Fibroblast of skin of abdomen (primary cell): ENCODE measurements at places on chromosomes 11 and 22.
A peak's percentile ranks its signal among the peaks of the same experiment; 100 is the strongest.

DNA sequence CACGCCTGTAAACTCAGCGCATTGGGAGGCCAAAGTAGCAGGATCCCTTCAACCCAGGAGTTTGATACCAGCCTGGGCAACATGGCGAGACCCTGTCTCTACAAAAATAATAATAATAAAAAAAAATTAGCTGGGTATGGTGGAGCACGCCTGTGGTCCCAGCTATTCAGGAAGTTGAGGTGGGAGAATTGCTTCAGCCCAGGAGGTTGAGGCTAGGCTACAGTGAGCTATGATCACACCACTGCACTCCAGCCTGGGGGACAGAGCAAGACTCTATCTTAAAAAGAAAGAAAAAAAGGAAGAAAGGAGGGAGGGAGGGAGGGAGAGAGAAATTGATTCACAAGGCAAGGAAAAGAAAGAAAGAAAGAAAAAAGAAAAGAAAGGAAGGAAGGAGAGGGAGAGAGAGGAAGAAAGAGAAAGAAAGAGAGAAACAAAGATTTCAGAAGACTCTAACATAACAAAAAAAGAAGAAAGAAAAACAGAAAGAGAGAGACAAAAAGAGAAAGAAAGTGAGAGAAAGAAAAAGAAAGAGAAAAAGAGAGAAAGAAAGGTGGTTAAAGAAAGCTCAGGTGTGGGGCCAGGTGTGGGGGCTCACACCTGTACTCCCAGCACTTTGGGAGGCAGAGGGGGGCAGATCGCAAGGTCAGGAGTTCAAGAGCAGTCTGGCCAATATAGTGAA lies 37.3 kb upstream of the MYH9 start:
- no peak for DNase-seq

- DNase-seq: no peak
Observed at GRCh38 chr11:20277014-20277413, 86.5 kb upstream of the HTATIP2 start.

- no peak for DNase-seq
Observed at GRCh38 chr22:29110946-29111345, 38.1 kb downstream of the KREMEN1 start.

GRCh38 chr22:25650833-25651232 lies 86.4 kb downstream of the GRK3 start:
- DNase-seq: no peak

DNA sequence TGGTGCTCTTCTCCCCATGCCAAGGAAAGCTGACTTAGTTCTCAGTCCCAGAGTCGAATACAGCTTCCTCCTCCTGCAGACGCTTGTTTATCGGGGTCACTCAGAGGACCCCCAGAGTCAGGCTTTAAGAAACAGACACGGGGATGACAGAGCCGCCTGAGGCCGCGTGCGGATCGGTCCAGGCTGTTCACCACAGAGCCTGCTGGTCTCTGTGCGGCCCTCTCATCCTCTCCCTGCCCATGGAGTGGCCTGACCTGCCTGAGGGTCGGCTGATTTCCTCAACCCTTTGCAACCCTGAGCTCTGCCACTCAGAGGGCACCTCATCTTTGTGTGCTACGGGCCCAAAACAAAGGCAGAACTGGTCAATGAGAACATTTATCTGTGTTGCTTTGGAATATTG lies 2.1 kb downstream of the GAL start:
- no peak for DNase-seq

DNA sequence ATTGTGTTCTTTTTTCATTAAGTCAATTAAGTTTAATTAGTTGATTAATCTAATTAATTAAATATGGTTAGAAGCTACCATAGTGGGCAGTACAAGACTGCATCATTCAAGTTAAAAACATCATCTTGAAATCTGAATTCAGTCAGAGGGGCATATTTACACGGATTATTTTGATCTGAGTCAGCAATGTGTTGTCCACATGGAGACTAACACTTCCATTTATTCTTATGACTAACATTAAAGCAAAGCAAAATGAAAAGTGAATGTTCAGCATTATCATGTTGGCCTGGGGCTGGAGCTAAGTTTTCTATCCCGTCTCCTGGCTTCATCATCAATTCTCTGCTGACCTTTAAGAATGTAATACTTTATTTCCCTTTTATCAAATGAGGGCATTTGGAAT lies 17.3 kb downstream of the FLI1 start:
- DNase-seq: peak; percentile 84

GRCh38 chr11:120722524-120722923 lies 211.0 kb downstream of the GRIK4 start:
- DNase-seq: no peak

DNA sequence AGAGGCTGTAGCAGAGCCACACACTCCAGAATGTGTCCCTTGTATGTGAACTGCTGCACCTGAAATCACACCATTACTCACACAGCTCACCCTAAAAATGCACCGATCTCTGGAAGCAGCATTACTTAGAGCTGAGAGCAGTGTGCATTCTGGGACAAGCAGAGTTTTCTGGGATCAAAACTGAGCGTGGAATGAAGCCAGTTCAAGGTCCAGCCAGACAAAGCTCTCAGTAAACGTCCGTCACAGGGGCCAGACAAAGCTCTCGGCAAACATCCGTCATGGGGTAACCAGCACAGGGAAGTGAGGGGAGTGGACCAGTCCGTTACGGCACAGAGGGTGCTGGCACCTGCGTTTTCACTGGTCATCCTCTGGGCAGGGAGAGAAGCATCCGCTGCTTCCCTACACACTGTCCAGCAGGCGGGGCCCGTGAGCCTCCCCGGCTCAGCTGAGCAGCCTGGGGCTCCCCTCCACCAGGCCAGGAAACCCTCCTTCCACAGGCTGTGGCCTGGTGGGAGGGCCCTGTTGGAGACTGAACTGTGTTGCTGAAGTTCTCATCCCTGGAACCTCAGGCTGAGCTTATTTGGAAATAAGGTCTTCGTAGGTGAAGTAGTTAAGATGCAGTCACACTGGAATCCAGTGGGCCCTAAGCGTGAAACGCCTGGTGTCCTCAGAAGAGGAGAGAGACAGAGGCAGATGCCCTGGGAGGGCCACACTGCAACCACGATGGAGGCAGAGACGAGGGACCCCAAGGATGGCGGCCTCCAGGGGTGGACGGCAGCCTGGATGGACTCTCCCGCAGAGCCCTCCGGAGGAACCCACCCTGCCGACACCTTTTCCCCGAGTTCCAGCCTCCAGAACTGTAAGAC lies 883.9 kb downstream of the BRD1 start:
- DNase-seq: no peak

GRCh38 chr11:44530413-44531115 lies 34.9 kb upstream of the CD82 start:
- DNase-seq: peak; percentile 33

DNA sequence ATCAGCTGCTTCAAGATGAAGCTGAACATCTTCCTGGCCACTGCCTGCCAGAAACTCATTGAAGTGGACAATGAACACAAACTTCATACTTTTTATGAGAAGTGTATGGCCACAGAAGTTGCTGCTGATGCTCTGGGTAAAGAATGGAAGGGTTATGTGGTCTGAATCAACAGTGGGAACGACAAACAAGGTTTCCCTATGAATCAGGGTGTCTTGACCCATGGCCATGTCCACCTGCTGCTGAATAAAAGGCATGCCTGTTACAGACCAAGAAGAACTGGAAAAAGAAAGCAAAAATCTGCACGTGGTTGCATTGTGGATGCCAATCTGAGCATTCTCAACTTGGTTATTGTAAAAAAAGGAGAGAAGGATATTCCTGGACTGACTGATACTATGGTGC lies 22.2 kb upstream of the BIRC3 start:
- no peak for DNase-seq

GRCh38 chr22:39490135-39490798 lies 11.8 kb upstream of the MIEF1 start:
- peak; percentile 59 for DNase-seq

DNA sequence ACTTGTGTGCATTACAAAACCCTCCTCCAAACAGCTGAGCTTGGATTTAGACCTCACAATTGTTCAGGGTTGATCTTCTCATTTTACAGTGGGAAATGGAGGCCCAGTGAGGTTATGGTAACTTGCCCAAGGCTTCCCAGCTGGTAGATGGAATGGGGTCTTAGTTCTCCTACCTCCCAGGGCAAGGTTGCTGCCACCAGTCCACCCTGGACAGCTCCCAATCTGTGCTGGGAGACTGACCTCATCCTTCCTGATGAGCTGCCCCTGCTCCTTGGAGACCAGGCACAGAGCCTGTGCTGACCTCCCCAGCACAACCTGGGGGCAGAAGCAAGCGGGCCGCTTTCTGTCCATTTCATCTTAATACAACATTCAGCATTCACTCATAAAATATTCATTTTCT lies 190.7 kb downstream of the ST3GAL4 start:
- DNase-seq: no peak

GRCh38 chr11:63444160-63444559 lies 46.8 kb downstream of the PLAAT5 start:
- no peak for DNase-seq

DNA sequence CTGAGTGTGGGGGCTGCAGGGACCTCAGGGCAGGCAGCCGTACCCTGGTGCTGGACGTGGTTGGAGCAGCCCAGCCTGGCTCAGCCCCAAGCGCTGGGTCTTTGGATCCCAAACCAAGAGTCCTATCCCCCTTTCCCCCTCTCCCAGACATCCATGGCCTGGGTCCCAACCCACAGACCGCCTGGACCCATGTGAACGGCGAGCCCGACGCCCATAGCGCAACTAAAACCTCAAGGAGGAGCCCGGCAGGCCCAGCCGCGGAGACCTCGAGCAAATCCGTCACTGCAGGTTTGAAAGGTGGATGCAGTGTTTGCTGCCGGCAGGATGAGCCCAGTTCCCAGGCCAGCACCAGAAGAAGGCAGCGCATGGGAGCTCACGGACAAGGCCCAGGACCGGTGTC lies 337.0 kb downstream of the BRD1 start:
- no peak for DNase-seq

GRCh38 chr22:48838376-48838775 lies 989.3 kb downstream of the BRD1 start:
- no peak for DNase-seq

- no peak for DNase-seq
Observed at GRCh38 chr11:123328281-123328867, 101.7 kb upstream of the GRAMD1B start.

- no peak for DNase-seq
Observed at GRCh38 chr11:103550811-103551210, 441.6 kb downstream of the DYNC2H1 start.
